ENCODE measurements at places on chromosomes 7 and 10.

DNA sequence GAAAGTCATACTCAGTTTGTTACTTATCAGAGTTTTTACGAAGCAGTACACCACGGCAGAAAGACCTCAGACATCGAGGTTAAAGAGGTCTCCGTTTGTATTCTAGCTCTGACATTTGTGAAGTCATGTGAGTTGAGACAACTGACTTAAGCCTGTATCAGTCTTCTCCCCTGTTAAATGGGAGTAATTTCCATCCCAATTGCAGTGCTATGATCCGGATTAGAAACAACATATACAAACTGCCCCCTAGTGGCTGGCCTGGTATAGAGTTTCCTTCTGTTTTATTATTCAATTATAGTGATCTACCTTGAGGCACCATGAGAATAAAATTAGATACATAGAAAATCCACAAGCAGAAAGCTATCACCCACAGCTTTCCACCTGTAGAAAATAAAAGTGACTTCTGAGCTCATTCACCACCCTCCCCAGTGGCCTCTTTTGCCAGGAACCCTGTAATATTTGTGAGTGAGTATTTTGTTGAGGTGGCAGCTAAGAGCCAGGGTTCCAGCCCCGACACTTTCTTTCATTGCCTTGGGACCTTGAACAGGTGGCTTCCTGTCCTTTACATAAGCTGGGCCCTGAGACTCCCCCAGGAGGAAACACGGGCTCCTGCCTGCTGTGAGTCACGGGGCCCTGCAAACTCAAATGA is 607.2 kb upstream of the MGMT start:
- DNase-seq = no peak

GRCh38 chr7:8597565-8597964 is 164.2 kb downstream of the NXPH1 start:
- no peak for DNase-seq

DNA sequence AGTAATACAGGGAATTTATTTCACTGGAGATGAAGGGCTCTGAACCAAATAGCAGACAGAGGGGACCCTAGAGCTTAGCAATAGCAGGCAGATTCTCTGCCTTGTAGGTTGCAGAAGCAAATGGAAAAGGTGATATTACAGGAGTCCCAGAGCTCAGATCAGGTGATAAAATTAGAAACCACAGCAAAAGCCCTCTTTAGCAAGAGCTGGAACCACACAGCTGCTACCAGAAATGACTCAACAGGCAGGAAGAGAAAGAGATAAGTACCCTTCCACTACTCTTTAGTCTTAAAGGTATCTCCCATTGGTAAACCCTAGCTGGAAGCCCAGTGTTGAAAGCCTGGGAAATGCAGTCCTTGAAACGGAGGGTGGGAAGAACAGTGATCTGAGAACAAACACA is 535.6 kb upstream of the GHITM start:
- DNase-seq = peak; percentile 0

DNA sequence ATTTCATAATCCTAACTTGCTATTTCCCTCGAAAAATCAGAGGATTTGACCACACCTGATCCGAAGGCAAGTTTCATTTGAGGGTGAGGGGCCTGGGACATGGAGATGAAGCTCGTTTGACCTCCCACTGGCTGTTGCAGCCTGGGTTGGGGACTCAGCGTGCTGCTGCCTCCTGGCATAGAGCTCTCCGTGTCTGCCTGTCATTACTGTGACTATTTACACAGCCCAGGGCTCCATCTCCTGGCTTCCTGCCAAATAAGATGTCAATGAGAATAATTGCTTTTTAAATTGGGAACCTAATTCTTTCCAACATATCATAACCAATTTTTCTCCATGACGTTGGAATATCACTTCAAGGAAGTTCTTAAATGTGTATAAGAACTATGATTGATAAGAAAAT is 139.3 kb upstream of the COBL start:
- no peak for DNase-seq

- no peak for DNase-seq
Measured at GRCh38 chr10:64765498-64765897, 1244.3 kb downstream of the REEP3 start.

DNA sequence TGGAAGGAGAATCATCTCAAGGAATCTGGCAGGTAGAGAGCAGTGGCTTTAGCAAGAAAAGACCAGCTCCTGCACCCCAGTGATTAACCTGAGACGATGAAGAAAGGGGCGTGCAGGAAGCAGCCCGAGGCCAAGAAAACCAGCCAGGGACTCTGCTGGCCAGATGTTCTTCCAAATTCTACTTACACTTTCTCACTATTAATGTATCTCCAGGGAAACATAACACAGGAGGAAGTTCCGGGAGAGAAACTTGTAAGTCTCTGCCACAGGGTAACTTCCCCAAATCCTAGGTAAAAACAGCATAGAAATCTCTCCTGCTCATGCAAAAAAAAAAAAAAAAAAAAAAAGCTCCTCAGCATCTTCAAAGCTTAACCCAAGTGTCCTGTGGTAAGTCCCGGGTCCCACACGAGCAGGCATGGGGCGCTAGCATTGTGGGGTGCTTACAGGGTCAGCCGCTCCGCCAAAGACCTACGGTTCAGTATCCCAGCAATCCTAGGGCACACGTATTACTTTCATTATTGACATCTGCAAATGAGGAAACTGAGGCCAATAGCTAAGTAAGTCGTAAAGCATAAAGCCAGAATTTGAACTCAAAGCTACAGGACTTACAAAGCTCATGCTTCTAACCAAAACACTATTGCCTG is 97.2 kb upstream of the GNA12 start:
- no peak for DNase-seq

GRCh38 chr7:25124465-25125136 is 459 bp downstream of the CYCS start:
- peak; percentile 37 for DNase-seq

DNA sequence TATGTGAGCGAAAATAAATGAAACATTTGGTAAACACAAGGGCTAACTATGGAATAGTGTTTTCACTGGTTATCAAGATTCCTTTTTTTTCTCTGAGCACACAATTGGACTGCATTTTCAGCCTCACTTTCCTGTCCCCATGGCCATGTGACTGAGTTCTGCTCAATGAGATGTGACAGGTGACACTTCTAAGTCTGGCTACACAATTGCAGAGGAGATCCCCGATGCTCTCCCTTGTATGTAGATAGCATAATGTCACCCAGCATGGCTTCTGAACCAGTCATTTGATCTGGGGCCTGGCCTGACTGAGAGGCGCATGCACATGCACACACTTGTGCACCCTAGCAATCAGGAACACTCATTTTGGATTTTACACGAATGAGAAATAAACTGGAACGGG is 581.8 kb downstream of the GRID1 start:
- no peak for DNase-seq

- no peak for DNase-seq
Measured at GRCh38 chr7:121003986-121004685, 15.6 kb downstream of the CPED1 start.

DNA sequence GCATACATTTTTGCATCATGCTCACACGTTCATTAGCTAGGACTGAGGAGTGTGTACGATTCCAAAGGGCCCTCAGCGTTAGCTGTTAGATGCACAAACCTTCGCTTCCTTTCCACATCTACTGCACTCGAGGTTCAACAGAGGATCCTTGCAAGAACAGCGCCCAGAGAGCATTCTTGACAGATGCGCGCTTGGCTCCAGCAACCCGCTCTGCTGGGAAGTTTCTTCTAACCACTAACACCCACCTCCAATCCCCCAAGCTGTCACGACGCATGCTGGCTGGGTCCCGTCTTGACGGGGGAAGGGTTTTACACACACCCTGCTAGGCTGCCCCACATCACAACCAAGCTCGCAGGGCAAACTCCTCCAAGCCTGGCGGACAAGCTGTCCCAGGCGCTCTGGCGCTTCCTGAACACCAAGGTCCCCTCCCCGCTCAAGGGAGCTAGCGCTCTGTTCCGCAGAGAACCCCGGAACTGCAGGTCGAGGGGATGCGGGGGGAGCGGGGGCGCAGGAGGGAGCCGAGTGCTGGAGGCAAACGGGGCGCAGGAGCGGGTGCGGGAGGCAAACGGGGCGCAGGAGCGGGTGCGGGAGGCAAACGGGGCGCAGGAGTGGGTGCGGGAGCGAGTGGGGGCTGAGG is 653 bp upstream of the ADRB1 start:
- DNase-seq = peak; percentile 4

DNA sequence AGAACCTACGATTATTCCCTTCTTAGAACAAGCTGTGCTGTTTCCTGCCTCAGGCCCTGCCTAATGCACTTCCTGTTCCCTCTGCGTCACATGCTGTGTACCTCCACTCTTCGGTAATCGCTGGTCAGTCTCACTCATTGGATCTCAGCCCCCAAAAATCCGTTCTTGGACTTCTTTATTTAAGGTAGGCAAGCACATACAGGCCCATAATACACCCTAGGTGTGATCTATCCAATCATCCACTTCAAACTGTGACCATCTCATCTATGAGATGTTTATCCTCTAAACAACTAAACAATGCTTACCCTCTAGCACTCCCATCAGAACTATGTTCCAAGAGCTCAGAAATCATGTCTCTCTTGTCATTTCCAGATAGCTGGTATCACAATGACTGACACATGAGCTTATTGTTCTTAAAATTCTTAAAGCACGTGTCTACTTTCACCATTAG is 83.9 kb downstream of the CADPS2 start:
- DNase-seq = no peak
